ENCODE measurements at places on chromosomes 1 and 21. TPM values are rescaled to one million over a fixed set of nuclear protein-coding genes. Genes with fewer than 3 reads are reported as not detected.

DNA sequence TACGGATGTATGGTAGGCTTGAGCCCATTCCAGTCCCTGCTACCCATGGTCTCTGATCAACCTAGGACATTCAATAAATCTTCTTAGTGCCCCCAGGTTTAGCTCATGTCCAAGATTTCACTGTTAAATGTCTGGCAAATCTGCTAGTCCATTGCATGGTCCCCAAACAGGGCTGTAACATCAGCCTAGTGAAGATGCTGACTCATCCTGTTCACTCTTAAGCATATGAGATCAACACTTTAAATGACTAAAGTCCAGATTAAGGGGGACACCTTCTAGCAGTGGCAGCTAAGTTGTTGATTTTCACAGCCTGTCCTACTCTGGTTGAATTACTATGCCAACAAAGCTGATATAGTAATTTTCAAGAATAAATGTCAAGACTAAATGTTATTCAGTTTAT lies 46.5 kb upstream of the NUF2 start:
- no peak for DNase-seq

DNA sequence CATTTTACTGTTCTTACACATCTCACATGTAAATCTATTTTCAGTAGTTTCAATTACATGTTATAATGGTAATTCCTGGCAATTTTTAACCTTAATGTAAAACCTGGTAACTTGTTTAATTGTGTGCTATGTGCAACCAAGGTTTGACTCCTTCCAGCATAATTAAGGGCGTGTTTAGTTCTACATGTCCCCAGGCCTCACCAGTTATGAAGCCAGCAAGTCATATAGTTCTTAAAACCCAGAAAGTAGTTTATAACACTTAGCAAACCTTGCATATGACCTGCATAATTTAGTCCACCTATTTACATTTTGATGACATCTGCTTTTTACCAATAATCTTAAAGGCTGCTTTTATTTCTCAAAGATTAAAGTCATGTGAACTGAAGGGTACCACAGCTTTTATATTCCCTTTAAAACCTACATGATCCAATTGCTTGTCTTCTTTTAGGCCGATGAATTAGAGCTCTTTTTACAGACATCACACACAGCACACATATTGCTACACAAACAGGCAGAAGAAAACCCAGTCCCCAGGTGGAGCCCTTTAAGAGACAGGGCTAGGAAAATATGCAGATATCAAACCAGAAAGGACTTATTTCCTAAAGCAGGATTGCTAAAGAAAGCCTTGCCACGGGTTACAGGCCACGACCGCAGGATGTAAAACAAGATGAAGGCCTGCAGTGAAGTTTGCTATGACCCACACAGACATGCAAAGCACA lies 23.2 kb upstream of the SYCP1 start:
- DNase-seq, result no peak

Gene SLAMF9
- total RNA-seq, result not detected

GRCh38 chr1:197284325-197284724 lies 16.3 kb downstream of the CRB1 start:
- DNase-seq, result no peak

GRCh38 chr1:64900916-64901315 lies 65.4 kb downstream of the JAK1 start:
- no peak for DNase-seq

Gene FMO2
- total RNA-seq, result 0.05 TPM

- DNase-seq, result no peak
Observed at GRCh38 chr1:50231209-50231608, 122.5 kb downstream of the ELAVL4 start.

Gene RNF223
- total RNA-seq, result not detected

DNA sequence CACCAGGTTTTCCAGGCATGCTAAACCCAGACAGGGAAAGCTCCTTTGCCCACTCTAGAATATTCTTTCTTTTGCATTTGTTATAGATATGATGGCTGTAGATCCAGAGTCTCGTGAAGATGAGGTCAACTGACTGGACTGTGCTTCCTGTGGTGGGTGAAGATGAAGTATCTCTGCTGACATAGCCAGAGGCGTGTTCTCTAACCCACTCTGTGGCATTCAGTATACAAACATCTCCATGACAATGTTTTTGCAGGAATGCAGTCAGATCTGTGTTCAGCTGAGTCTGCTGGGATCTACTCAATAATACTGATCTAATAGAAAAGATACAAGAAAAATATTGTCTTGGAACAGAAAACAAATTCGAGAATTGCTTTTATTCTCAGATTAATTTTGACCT lies 11.3 kb downstream of the RWDD2B start:
- no peak for DNase-seq

DNA sequence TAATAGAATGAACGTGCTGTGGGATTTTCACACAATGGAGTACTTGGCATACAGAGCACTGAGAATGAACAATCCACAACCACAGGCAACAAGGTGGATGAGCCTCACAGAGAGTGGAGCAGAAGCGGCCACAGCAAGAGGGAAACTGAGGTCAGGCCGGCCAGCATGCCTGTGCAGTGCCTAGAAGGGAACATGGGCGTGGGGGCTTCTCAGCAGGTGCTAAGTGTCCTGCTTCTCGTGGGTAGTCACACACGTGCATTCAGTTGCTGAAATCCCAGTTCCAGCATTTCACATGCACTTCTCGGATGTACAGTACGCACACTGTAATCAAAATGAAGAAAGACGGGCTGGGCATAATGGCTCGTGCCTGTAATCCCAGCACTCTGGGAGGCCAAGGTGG lies 33.1 kb downstream of the WDR4 start:
- no peak for DNase-seq

GRCh38 chr1:80445033-80445432 lies 1355.7 kb upstream of the ADGRL2 start:
- no peak for DNase-seq

Gene KIF2C
- total RNA-seq, result 11.7 TPM

DNA sequence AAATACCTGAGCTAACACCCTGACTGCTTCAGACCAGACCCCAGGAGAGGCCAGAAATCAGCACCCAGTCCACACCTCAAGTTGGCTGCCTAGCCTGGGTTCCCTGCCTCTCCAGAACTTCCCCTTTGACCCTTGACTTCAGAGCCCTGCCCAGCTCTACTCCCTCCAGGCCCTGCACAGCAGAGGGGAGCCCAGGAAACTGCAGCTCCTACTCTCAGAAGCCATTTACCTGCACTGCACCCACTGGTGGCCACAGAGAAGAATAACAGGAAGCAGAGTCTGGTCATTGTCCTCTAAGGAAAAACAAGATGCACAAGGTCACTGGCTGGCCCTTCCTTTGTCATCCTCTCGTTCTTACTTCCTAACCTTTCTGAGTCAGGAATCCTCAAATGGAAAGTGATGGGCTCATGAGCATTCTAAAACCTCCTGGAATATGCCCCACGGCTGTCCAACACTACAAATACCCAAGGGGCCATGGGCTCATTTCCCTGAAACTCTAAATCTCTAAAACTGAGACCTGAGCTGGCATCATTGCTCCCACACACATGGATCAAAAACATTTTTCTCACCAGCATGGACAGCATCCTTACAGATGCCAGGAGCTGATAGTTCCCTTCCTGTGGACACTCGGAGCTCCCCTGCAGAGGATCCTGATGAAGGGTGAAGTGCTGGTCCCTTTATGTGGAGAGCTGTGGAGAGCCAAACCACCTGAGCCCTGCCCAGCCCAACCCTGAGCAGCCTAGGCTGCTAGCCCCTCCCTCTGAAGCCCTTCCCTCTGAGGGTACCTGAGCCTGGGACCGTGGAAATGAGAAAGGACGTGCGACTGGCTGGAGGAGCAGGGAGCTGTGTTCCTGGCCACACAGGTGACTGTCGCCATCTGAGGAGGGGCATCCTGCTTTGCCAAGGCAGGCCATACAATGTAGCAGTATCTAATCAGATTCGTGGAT lies at the start of gene ITLN2:
Gene ITLN2 (minus strand): TSS at position 652 of the 947 bp plus-strand sequence. CDS start 68 bp downstream, at position 584.
- peak; percentile 21 for DNase-seq

Gene NUDT4B
- 28.2 TPM for total RNA-seq

- no peak for DNase-seq
Observed at GRCh38 chr1:3117879-3118278, 48.9 kb downstream of the PRDM16 start.

Gene CELA3A
- total RNA-seq, result not detected

- DNase-seq, result no peak
Observed at GRCh38 chr1:175209493-175209921, 16.9 kb upstream of the KIAA0040 start.

GRCh38 chr21:31232344-31232743 lies 111.7 kb downstream of the TIAM1 start:
- DNase-seq, result no peak

Gene GPA33
- total RNA-seq, result not detected

GRCh38 chr1:42138586-42138985 lies 14.6 kb upstream of the GUCA2B start:
- no peak for DNase-seq

- DNase-seq, result peak; percentile 34
Observed at GRCh38 chr1:59236721-59237545, 60.0 kb upstream of the FGGY start.

GRCh38 chr1:24990779-24991641 lies 60.9 kb upstream of the RUNX3 start:
- DNase-seq, result no peak

Gene SYTL1
- not detected for total RNA-seq

GRCh38 chr1:219514728-219515127 lies 98.2 kb downstream of the ZC3H11B start:
- DNase-seq, result no peak

GRCh38 chr21:36765229-36765628 lies 66.3 kb downstream of the SIM2 start:
- DNase-seq, result no peak

Gene WNT3A
- total RNA-seq, result not detected

Gene ADAMTS4
- 38.9 TPM for total RNA-seq

Gene PRKAA2
- 3.2 TPM for total RNA-seq

Gene IFI6
- total RNA-seq, result 57.7 TPM

GRCh38 chr1:30120245-30121000 lies 603.0 kb downstream of the MATN1 start:
- no peak for DNase-seq

GRCh38 chr1:21217812-21218596 lies 41.3 kb upstream of the EIF4G3 start:
- peak; percentile 60 for DNase-seq

- peak; percentile 20 for DNase-seq
Observed at GRCh38 chr1:84301785-84302385, 377 bp downstream of the SAMD13 start.

Gene DCLRE1B
- 2.4 TPM for total RNA-seq

GRCh38 chr1:116508984-116509980 lies 61.5 kb downstream of the CD58 start:
- DNase-seq, result peak; percentile 41

- no peak for DNase-seq
Observed at GRCh38 chr1:26405281-26405915, 5.2 kb upstream of the LIN28A start.

DNA sequence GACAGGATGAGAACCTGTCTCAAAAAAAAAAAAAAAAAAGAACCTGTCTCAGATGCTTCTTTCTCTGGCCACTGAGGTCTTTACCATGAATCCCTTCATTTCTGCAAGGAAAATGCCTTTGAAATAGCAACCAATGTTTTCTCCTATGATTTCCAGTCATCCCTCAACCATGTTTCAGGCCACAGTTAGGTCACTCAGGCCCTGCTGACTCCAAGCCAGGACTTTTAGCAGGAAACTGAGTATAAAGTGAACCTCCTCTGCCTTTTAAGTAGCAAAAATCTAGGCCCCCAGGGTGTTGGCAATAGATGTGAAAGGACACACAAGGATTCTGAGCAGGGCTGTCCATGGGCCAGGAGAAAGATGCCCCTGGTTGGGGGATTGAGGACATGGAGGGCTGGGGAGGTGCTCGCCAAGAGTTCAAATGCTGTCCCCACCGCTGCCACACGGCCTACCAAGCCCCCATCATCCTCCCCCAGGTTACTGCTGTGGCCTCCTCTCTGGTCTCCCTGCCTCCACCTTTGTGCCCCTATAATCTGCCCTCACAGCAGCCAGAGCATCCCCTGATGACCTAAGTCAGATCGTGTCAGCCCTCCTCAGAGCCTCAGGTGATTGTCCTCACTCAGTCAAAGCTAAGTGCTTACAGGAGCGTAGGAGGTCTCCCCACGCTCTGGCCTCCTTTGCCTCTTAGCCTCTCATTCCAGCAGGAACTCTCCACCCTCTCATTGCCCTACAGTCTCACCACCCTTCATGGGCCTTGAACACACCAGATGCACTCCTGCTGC lies 54.6 kb downstream of the MATN1 start:
- DNase-seq, result no peak

- DNase-seq, result no peak
Observed at GRCh38 chr1:10652626-10653025, 143.8 kb downstream of the CASZ1 start.

- DNase-seq, result no peak
Observed at GRCh38 chr1:28663871-28664470, 4.6 kb upstream of the GMEB1 start.

GRCh38 chr1:117574161-117574835 lies 31.6 kb upstream of the TENT5C start:
- no peak for DNase-seq

GRCh38 chr1:1371364-1371745 lies 3.7 kb downstream of the AURKAIP1 start:
- DNase-seq, result no peak

DNA sequence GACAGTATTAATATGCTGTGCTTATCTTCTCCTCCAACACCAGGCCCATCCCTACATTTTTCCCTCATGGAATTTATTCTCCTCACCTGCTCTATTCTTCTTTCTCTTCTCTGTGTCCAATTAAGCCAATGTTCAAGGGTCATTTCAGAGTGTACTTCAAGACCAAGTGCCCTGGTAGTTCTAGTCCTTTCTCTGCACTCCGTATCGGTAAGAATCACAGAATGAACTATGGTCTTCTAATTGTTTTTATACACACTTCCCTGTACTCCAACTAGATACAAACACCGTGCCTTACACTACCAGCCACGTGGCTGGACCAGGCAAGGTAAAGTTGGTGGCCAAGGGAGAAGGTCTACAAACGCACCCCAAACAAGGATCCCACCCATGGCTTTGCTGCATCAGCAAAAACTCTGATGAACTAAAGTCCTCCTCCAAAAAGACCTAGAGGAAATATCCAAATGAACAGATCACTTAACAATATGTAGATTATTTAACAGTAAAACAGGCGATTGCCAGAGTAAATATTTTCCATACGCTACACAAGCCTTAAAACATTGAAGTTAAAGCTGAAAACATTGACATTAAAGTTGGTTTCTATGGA lies 40.1 kb upstream of the LPAR3 start:
- no peak for DNase-seq

Gene ITLN2
- total RNA-seq, result not detected

GRCh38 chr1:100423832-100424337 lies 71.6 kb downstream of the CDC14A start:
- DNase-seq, result no peak
